ENCODE measurements at places on chromosomes 7 and 10.
A peak's percentile ranks its signal among the peaks of the same experiment; 100 is the strongest.

DNA sequence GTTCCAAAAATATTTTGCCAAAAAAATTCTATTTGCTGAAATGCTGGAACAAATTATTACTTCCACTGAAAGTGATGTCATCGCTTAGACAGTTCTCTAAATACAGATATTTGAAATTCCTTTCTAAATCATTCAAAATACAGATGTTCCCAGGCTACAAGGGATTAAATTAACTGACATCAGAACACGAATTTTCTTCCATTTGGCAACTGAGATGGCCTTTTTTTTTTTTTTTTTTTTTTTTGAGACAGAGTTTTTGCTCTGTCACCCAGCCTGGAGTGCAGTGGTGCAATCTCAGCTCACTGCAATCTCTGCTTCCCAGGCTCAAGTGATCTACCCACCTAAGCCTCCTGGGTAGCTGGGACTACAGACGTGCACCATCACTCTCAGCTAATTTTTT, 57.0 kb downstream of the P4HA1 start:
- DNase-seq: no peak

- DNase-seq: no peak
Measured at GRCh38 chr10:36469585-36469984, 655.8 kb upstream of the ANKRD30A start.

- DNase-seq: peak; percentile 21
Measured at GRCh38 chr10:111756217-111757061, 427.1 kb downstream of the GPAM start.

- no peak for DNase-seq
Measured at GRCh38 chr10:132599732-132600131, 62.1 kb downstream of the INPP5A start.

DNA sequence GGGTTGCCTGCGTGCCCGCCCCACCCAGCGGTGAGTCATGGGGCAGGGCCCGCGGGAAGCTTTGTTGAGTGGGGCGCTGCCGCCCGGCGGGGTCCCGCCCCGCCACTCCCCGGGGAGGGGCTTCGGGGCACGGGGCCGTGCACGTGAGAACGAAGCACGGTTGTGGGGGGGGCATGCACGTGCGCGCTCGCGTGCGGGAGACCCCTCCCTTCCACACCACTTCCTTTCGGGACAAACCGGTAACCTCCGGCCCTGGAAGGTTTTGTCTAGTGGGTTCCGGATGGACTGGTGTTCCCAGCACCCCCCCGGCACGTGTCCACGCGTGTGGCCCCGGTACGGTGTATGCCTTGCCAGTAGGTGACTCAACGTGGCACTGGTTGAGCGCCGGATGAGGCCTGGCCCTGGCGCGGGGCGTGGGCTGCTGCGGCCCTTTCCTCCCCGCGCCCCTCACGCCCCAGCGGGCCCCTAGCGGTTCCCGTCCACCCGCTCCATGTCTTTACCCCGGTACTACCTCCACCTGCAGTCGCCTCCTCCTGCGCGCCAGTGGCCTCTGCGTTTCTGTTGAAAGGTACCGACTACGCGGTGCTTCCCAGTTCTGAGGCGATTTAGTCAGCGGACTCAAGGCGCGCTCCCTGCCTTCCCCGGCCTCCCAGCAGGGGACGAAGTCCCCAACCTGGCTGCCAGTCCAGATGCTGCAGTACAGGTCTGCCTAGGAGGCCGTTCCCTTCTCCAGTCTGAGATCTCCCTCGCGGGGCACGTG, 3.1 kb downstream of the ADIRF start:
- peak; percentile 88 for DNase-seq
